Activated T-helper 1 cell treated with anti-CD3 and anti-CD28 coated beads, Interleukin-12 subunit alpha, Interleukin-12 subunit beta, Interleukin-2, Interleukin-4 antibody, amounts not matched to agents 30 ng/mL and 10 ng/mL and 1 ng/mL, durations not matched to agents 14 hours and 24 hours and 36 hours (primary cell): ENCODE measurements at places on chromosomes 2 and 18. TPM values are rescaled to one million over a fixed set of nuclear protein-coding genes. Genes with fewer than 3 reads are reported as not detected.

DNA sequence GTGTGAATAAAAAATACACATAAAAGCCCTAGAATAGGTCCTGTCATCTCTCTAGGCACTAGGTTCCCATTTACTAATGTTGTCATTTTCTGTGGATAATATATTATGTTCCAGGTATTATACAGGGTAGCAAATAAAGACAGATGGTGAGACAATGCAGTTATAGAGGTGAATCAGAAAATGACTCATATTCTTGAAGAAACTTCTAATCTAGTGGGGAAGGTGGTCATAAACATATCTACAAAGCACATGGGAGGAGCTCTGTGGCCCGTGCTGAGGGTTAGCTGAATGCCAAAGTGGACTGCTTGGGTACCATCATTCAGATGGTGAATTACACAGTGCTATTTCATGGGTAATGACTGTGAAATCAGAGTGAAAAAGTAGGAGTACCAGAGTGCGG, 700.9 kb downstream of the ERBB4 start:
- no peak for DNase-seq

- no peak for DNase-seq
Measured at GRCh38 chr2:3759331-3759730, 56.0 kb downstream of the DCDC2C start.

DNA sequence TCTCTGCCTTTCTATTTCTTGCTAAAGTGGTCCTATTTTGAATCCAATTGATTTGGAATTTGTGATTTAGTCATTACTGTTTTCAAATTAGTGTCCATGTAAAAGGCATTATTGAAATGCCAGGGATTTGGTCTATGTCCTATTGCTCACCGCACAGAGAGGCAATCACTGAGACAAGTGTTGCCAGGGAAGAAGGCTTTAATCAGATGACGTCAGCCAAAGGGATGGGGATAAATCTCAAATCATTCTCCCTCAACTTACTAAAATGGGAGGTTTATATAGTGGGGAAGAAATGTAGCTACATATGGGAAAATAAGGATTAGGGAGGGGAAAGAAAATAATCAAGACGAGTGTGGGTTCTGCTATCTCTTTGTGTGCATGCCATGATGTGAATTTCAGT, 9.6 kb downstream of the SERPINB12 start:
- no peak for DNase-seq

DNA sequence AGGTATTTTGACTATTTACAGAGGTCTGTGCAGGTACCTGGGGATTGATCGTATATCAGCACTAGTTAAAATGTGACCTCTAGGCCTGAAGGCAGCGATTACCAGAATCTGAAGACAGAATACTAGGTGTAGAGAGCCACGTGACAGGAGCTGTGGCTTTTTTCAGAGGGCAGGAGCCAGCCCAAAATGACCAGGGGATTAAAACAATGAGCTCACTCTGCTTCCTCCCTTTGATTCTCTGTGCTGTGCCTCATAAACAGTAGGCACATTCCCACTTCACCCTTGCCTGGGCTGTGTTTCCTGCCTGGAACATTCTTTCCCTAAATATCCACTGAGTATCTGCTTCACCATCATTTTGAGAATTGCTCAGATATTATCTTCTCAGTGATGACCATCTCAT, 15.2 kb downstream of the ITGAV start:
- DNase-seq, result no peak

DNA sequence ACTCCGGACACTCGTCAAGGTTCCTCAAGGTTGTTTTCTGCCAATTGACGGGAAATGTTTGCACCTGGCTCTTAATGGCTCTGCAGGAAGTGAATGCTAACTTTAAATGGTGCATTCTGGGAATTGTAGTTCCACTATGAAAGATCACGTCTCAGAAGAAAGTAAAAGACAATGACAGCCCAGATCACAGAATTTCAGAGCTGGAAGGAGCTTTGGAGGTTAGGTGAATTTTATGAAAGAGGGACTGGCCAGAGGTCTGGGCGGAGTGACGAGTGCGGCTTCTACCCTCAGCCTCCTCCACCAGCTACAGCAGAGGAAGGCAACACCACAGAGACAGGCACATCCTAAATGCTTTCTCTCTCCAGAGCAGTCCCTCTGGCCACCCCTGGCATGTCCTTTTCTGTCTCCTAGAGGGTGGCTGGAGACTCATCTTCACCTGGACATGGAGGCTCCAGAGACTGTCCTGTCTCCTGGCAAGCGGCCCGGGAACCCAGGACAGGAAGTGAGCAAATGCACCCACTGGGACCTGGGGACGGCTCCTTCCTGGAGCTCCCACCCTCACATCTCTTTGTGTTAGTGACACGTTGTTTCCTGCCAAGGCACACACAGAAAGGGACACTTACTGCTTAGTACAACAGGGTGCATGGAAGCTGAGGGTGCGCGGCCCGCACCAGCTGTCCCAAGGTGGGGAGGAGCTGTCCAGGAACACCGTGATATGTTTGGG, 19.4 kb downstream of the THAP4 start:
- peak; percentile 31 for DNase-seq

DNA sequence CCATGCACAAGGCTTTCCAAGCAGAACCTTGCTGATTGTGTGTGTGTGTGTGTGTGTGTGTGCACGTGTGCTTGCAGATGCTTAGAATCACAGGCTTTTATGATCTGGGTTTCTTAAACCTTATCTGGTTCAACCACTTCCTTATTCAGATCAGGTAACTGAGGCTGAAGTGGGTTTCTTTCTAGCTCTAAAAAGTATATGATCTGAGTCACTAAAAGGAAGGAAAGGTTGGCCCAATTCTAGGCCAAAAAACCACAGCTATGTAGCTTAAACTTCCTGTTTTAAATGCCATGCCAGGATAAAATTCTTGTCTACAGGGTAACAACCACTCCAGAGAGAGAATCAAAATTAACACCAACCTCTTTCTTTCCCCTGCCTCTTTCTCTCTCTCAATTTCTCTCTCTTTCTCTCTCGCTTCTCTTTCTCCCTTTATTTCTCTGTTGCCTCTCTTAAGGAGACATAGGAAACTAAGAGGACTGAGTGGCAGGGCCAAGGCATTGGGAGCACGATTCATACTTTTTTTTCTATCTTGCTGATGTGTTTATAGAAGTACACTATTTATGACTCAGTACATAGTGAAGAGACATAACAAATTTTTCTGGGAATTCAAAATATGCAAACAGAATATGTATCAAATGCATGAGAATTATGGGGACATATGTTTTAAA, 140.3 kb downstream of the TRIB2 start:
- DNase-seq, result peak; percentile 26

The CHRNG gene
- not detected in 2 replicates for total RNA-seq

DNA sequence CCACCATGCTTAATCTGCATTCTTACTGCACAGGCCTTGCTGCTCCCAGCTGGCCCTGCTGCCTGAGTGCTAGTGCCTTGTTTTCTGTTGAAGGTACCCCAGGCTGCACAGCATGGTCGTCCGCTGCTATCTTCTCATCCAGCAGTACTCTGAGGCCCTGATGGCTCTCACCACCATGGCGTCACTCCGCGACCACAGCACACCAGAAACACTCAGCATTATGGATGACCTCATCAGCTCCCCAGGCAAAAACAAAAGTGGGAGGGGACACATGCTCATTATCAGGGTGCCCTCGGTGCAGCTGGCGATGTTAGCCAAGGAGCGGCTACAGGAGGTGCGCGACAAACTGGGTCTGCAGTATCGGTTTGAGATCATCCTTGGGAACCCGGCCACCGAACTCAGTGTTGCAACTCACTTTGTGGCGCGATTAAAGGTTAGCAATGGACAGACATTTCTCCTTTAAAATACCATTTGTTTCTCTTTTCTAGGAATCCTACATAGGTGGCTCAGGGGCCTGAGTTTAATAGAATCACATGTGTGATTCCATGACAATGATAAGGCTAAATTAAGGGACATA, 110.5 kb downstream of the ESCO1 start:
- DNase-seq, result no peak

The APOB gene
- total RNA-seq, result not detected in 2 replicates

DNA sequence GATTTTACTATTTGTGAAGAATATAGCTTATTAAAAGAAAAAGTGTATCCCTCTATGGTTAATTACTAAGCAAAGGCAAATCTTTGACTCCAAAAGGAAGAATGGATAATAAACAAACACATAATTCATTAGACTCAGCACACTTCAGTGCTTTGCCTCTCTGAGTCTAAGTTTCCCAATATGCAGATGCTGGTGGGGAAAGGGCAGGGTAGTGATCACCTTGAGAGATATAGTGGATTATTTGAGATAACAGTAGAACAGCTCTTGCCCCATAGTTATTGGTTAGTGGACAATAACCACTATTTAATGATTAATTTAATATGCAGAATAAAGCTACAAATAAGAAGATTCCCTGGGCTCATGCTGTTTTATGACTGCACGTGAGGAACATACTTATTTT, 98.2 kb upstream of the SLC8A1 start:
- DNase-seq, result no peak

The EFR3B gene
- total RNA-seq, result 0.21 and 0.22 TPM in 2 replicates

- DNase-seq, result no peak
Measured at GRCh38 chr18:61851940-61852451, 40.8 kb downstream of the RNF152 start.

The MDH1B gene
- total RNA-seq, result 0.20 and 0.36 TPM in 2 replicates

DNA sequence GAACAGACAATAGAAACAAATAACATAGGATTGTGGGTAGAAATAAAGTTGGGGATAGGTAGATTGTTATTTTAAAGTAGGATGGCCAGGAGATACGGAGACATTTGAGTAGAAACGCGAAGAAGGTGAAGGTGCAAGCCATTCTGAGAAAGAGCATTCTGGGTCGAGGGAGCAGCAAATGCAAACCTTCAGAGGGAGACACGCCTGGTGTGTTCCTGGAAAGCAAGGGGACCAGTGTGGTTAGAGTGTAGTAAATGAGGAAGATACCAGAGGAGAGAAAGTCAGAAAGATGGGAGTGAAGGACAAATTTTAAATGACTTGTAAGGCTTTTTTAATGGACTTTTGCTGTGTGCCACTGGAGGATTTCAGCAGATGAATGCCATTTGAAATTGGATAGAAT, 1.7 kb downstream of the CYP20A1 start:
- DNase-seq, result no peak

GRCh38 chr2:70683455-70683854, 84.5 kb downstream of the ADD2 start:
- DNase-seq, result no peak

The SPATA3 gene
- not detected in 2 replicates for total RNA-seq

The AMMECR1L gene
- total RNA-seq, result 21.6 and 22.2 TPM in 2 replicates

- DNase-seq, result no peak
Measured at GRCh38 chr2:195514365-195514764, 142.7 kb upstream of the SLC39A10 start.

DNA sequence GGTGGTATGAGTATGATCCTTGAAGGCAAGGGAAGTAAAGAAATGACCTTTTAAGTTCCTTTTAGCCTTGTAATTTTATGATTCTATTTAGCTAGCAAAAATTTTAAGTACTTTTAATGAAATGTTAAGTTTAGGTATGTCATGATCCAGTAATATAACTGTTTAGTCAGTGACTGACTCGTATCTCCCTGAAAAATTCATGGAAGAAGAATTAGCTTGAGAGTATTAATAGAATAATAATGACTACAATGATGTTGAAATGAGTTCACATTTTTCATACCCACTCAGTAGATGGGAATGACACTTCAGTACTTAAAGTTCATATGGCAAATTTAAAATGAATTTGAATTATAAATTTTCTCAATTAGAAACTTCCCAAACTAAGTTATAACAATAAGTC, 14.6 kb downstream of the RAB3GAP1 start:
- DNase-seq, result no peak

GRCh38 chr2:38187541-38188011, 111.6 kb upstream of the CYP1B1 start:
- DNase-seq, result no peak

DNA sequence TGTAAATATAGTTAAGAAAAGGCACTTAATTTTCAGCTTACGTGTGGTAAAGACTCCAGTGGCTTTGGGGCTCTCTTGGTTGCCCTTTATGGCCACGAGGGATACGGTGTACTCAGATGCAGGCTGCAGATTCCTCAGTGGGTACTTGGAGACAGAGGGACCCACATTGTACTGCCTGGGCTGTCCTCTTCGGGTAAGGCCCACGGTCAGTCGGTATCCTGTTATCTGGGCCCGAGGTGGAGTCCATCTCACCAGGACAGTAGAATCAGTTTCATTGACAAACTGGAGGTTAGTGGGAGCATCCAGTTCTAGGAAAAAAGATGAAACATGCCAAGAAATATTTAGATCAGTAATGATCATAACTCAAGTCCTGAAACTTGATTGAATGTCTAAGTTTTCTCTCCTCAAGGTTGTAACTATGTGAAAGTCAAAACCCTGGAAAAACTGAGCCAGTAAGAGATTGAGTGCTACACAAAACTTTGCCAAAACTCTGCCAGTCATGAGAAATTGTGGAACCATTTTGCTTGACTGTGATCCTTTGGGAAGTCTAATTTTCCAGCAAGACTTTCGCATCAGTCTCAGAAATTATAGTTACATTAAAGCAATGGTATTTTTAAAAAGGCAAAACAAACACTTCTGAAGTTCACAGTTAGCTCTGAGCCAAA, 31.4 kb downstream of the FN1 start:
- DNase-seq, result no peak

GRCh38 chr2:220871909-220872308, 700.2 kb downstream of the EPHA4 start:
- no peak for DNase-seq

DNA sequence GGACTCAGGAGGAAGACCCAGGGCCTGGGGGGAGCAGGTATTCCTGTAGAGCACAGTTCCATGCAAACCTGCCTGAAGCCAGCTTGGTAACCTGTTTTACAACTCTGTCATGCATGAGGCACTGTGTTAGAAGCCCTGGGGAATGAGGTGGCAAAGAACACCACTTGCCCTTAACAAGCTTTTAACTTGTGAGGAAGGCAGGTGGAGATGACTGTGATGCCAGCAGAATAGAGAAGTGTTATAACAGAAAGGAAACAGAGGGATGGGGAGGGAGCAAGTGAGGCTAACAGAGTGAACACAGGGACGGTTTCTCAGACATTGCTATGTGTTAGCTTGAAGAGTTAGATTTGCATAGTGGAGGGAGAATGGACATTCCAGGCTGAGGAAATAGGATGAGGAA, 11.5 kb upstream of the IL1A start:
- no peak for DNase-seq

DNA sequence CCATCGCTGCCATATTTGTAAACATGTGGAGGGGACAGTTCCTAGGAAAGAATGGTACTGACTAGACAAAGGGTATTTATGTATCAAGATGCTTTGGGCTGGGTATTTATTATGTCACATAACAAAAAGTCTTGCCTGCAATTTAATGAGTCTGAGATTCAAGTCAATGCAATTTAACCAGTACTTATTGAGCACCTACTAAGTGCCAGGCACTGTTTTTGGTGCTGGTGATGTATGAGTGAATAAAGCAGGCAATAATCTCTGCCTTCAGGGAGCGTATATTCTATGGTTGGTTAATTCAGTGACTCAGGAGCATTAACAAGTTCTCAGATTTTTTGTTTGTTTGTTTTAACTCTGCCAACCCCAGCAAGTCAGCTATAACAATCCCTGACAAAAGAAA, 24.6 kb upstream of the ACVR1 start:
- DNase-seq, result no peak

GRCh38 chr2:96315005-96315399, 9.7 kb upstream of the SNRNP200 start:
- DNase-seq, result no peak

GRCh38 chr2:130791617-130791939, 36.2 kb downstream of the AMER3 start:
- no peak for DNase-seq

The KDSR gene
- total RNA-seq, result 72.2 and 83.5 TPM in 2 replicates
